ENCODE measurements at places on chromosomes 6 and 20. TPM values are rescaled to one million over a fixed set of nuclear protein-coding genes. Genes with fewer than 3 reads are reported as not detected.

The TUBB2B gene
- 2.2 TPM for total RNA-seq

The CDH22 gene
- total RNA-seq = not detected

The GHRH gene
- total RNA-seq = not detected

The OTOR gene
- not detected for total RNA-seq

The HFE gene
- total RNA-seq = 9.3 TPM

The GDAP1L1 gene
- not detected for total RNA-seq

The GPR63 gene
- 0.22 TPM for total RNA-seq

The BPHL gene
- 27.2 TPM for total RNA-seq

The RBBP8NL gene
- total RNA-seq = not detected

The TCP11 gene
- not detected for total RNA-seq

The PRICKLE4 gene
- total RNA-seq = 2.2 TPM

The RAET1L gene
- total RNA-seq = not detected

The GPR6 gene
- total RNA-seq = not detected

The HLA-E gene
- 750 TPM for total RNA-seq

The HTR1E gene
- not detected for total RNA-seq

The PBOV1 gene
- not detected for total RNA-seq

The HLA-DOB gene
- total RNA-seq = not detected

The ZNF831 gene
- total RNA-seq = 0.88 TPM

The PRELID3B gene
- 51.3 TPM for total RNA-seq

The CDSN gene
- not detected for total RNA-seq

The SAMD3 gene
- total RNA-seq = 1.5 TPM

The PPIL6 gene
- total RNA-seq = 6.8 TPM

The ROS1 gene
- not detected for total RNA-seq

The OR12D3 gene
- not detected for total RNA-seq

The GMEB2 gene
- 12.8 TPM for total RNA-seq

The FKBP1C gene
- total RNA-seq = 0.82 TPM

The LY86 gene
- total RNA-seq = 111 TPM

The LRP11 gene
- total RNA-seq = 30.4 TPM

The SMOC2 gene
- 35.7 TPM for total RNA-seq

The DNAH8 gene
- not detected for total RNA-seq

The MMP24 gene
- total RNA-seq = not detected

The KCTD20 gene
- 74.0 TPM for total RNA-seq

The C20orf141 gene
- total RNA-seq = not detected

The LY6G6D gene
- total RNA-seq = not detected

The FAM209B gene
- total RNA-seq = not detected

The PCED1A gene
- 29.1 TPM for total RNA-seq

The PTCRA gene
- not detected for total RNA-seq

The SLC24A3 gene
- 10.6 TPM for total RNA-seq

All from subcutaneous adipose tissue (tissue), 4 donors.